Lung microvascular endothelial cell (primary cell): ENCODE measurements at places on chromosomes 4 and X. TPM values are rescaled to one million over a fixed set of nuclear protein-coding genes. Genes with fewer than 3 reads are reported as not detected.

The GASK1B gene
- 32.7 and 57.8 TPM in 2 replicates for total RNA-seq

The ADAM29 gene
- total RNA-seq: not detected in 2 replicates

The LRP2BP gene
- 0.44 and 0.79 TPM in 2 replicates for total RNA-seq

The TRPC3 gene
- total RNA-seq: not detected in 2 replicates

The SMARCAD1 gene
- 23.1 and 27.2 TPM in 2 replicates for total RNA-seq

The UGT2B7 gene
- total RNA-seq: not detected in 2 replicates

The PHKA1 gene
- total RNA-seq: 3.9 and 5.6 TPM in 2 replicates

The SPANXC gene
- total RNA-seq: not detected in 2 replicates

The ATP5ME gene
- 215 and 297 TPM in 2 replicates for total RNA-seq

The SMIM43 gene
- 0.40 and 0.65 TPM in 2 replicates for total RNA-seq

The CPLX1 gene
- total RNA-seq: not detected in 2 replicates

The CXXC4 gene
- total RNA-seq: under 0.01 TPM in 1 of 2 replicates, not detected in the other

The COX7B gene
- total RNA-seq: 399 and 400 TPM in 2 replicates

The FATE1 gene
- not detected in 2 replicates for total RNA-seq

The CLCN4 gene
- total RNA-seq: 5.0 and 6.9 TPM in 2 replicates

The PCDH18 gene
- total RNA-seq: under 0.01 and 0.22 TPM in 2 replicates

The PCSK1N gene
- under 0.01 and 0.20 TPM in 2 replicates for total RNA-seq

The ACSL4 gene
- total RNA-seq: 47.0 and 48.8 TPM in 2 replicates

The MAGEA2 gene
- total RNA-seq: not detected in 2 replicates

The MAGED4B gene
- total RNA-seq: 15.5 and 71.0 TPM in 2 replicates

The PLAC1 gene
- total RNA-seq: under 0.01 TPM in 1 of 2 replicates, not detected in the other

The GPC4 gene
- total RNA-seq: under 0.01 and 0.22 TPM in 2 replicates

The TNMD gene
- not detected in 2 replicates for total RNA-seq

The ADH7 gene
- not detected in 2 replicates for total RNA-seq

The HTR2C gene
- not detected in 2 replicates for total RNA-seq

The SLC26A1 gene
- total RNA-seq: under 0.01 and 0.20 TPM in 2 replicates

The GPC3 gene
- not detected in 2 replicates for total RNA-seq

The CLDN22 gene
- not detected in 2 replicates for total RNA-seq

The LIMCH1 gene
- total RNA-seq: 15.7 and 20.7 TPM in 2 replicates

The MAGED2 gene
- 164 and 201 TPM in 2 replicates for total RNA-seq
